Lower leg skin (tissue), 4 donors: ENCODE measurements at places on chromosomes 4 and X. TPM values are rescaled to one million over a fixed set of nuclear protein-coding genes. Genes with fewer than 3 reads are reported as not detected.

- no peak for DNase-seq
Measured at GRCh38 chr4:177802162-177802561, 359.9 kb upstream of the AGA start.

The FAM149A gene
- 3.9 TPM for total RNA-seq

- DNase-seq, result no peak
Measured at GRCh38 chr4:87019898-87020297, 85.1 kb downstream of the AFF1 start.

The SSX4 gene
- total RNA-seq, result not detected

GRCh38 chr4:3115637-3116270 lies 41.3 kb downstream of the HTT start:
- no peak for DNase-seq

The ZCCHC18 gene
- 0.51 TPM for total RNA-seq
